ENCODE measurements at places on chromosomes 11 and 22.

DNA sequence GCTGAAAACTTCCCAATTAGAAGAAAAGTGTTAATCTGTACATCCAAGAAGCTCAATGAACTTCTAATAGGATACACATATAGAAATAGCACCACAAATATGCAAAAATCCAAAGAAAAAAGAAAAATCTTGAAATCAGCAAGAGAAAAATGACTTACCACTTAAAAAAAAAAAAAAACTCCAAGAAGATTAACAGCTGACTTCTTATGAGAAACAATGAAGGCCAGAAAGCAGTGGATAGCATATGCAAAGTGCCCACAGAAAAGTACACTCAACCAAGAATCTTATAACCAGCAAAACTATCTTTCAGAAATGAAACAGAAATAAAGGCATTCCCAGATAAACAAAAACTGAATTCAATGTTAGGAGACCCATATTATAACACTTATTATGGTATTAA, 29.9 kb upstream of the OR5B12 start:
- no peaks in the 10 kb centered on the region for H3K36me3 ChIP-seq
- H3K4me3 ChIP-seq, result no peak overlapping the region
- no peak for DNase-seq
- H3K27me3 ChIP-seq, result peaks cover under 1% of the 10 kb centered on the region
- H3K27ac ChIP-seq, result no peak overlapping the region
- H3K4me1 ChIP-seq, result no peaks in the 10 kb centered on the region

- H3K4me3 ChIP-seq, result no peak overlapping the region
- H3K4me1 ChIP-seq, result peaks cover 32% of the 10 kb centered on the region
- no peaks in the 10 kb centered on the region for H3K36me3 ChIP-seq
Measured at GRCh38 chr11:131609921-131610320, 239.5 kb downstream of the NTM start.

DNA sequence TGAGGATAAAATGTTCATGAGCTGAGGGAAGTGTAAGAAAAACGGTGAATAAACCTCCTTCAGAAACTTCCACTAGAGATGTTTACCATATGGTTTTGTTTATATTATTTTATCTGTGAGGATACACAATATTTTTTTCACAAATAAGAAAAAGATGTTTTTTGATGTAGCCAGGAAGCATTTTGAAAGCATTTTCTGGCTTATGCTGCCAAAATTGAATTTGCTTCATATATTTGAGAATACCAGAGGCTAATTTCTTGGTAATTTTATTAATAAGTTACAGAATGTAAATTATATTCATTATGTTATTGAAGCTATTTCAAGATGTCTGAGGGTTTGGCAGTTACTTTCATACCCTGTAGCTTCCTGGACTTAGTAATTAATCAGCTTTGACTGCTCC, 686.6 kb downstream of the LUZP2 start:
- H3K36me3 ChIP-seq, result no peaks in the 10 kb centered on the region
- H3K4me1 ChIP-seq, result no peaks in the 10 kb centered on the region
- H3K4me3 ChIP-seq, result no peak overlapping the region
- H3K27ac ChIP-seq, result no peak overlapping the region
- no peaks in the 10 kb centered on the region for H3K27me3 ChIP-seq

DNA sequence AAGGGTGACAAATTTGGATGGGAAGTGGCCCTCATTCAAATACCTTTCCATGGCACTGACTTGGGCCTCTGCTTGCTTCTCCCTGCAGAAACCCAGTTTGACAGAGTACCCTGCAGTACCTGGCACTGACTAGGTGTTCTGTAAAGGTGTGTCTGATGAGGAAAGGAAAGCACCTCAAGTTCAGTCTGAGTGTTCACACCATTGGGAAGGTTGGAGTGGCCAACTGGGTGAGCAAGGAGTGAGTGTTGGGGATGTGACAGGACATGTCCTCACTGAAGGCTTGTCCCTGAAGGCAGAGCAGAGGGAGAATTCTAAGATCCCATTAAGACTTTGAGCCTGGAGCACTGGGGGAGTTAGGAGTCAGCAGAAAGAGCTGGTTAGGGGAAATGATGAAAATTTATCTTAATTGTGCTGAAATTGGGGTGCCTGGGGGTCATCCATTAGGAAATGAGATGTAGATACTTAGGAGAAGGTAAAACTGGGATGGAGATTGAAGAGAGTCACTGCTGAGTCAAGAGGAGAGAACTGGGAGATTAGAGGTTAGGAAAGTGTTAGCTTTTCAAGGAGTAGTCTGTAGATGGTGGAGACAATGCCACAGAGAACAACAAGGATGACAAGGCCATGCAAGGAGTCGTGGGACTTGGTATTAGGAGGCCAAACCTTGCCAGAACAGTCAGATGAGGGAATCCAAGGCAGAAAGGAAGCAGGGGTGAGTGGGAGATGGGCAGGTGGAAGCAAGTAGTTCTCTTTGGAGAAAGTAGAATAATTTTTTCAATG, 6.1 kb downstream of the SREBF2 start:
- H3K4me3 ChIP-seq, result no peak overlapping the region
- H3K27ac ChIP-seq, result peak overlapping the region; percentile 38
- peaks cover 35% of the 10 kb centered on the region for H3K4me1 ChIP-seq
- peaks cover 32% of the 10 kb centered on the region for H3K36me3 ChIP-seq
- H3K27me3 ChIP-seq, result peaks cover 3% of the 10 kb centered on the region

DNA sequence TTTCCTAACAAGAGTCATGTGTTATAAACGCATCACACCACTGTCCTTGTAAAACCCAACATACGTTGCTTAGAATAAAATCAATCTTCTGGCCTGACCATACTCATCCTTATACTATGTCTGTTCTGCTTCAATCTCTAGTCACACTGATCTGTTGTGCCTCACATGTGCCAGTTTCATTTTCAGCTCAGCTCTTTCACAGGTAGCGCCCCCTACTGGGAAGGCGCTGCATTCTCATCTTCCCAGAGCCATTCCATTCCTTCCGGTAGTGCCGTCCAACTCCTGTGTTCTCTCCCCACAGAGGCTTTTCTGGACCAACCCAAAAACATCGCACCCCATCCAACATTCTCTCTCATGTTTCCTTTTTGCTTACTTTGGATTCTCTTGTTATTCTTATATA, 22.2 kb downstream of the CASP5 start:
- no peaks in the 10 kb centered on the region for H3K36me3 ChIP-seq
- no peaks in the 10 kb centered on the region for H3K27me3 ChIP-seq
- H3K27ac ChIP-seq, result no peak overlapping the region
- peak; percentile 11 for DNase-seq
- H3K4me1 ChIP-seq, result no peaks in the 10 kb centered on the region

- DNase-seq, result peak; percentile 27
- no peak overlapping the region for H3K4me3 ChIP-seq
- peaks cover 2% of the 10 kb centered on the region for H3K27me3 ChIP-seq
Measured at GRCh38 chr11:32312865-32313403, 122.4 kb downstream of the WT1 start.

- peaks cover 10% of the 10 kb centered on the region for H3K4me1 ChIP-seq
- no peak overlapping the region for H3K4me3 ChIP-seq
- no peak for DNase-seq
Measured at GRCh38 chr11:34417202-34417601, 21.5 kb upstream of the CAT start.

DNA sequence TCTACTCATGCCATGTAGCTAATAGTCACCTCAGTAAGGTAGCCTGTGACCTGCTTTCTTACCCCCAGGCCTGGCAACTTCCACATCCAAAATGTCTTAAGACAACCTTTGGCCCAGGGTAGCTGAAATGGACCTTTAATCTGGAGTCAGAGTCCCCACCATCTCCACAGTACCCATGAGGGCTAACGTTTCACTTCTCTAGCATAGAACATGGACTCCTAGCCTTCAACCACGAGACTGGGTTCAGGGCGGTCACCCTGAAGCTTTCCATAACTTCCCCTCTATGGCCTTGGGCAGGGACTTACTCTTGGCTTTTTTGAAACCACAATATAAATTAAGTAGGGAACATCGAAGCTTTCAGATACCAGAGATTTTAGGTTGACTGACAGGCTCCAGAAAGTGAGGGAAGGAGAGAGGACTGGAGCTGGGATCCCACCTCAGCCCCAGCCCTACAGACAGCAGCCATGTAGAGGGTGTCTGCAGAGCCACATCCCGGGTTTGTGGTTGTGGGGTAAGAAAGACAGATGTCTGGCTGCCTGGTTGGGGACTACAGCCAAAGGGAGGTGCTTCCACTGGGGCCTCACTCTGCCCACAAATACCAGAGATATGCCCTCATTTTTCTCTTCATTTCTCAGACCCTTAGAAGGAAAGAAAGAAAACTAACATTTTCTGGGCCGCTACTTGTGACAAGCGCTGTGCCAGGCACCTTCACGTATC, 2.6 kb downstream of the TBC1D10A start:
- H3K27ac ChIP-seq, result no peak overlapping the region
- H3K4me3 ChIP-seq, result no peak overlapping the region
- peaks cover 14% of the 10 kb centered on the region for H3K4me1 ChIP-seq
- peaks cover 9% of the 10 kb centered on the region for H3K27me3 ChIP-seq
- DNase-seq, result no peak

- peaks cover 2% of the 10 kb centered on the region for H3K27me3 ChIP-seq
- peaks cover 7% of the 10 kb centered on the region for H3K4me1 ChIP-seq
- peaks cover 4% of the 10 kb centered on the region for H3K36me3 ChIP-seq
- DNase-seq, result no peak
- no peak overlapping the region for H3K27ac ChIP-seq
Measured at GRCh38 chr11:92295175-92296137, 70.8 kb downstream of the FAT3 start.

DNA sequence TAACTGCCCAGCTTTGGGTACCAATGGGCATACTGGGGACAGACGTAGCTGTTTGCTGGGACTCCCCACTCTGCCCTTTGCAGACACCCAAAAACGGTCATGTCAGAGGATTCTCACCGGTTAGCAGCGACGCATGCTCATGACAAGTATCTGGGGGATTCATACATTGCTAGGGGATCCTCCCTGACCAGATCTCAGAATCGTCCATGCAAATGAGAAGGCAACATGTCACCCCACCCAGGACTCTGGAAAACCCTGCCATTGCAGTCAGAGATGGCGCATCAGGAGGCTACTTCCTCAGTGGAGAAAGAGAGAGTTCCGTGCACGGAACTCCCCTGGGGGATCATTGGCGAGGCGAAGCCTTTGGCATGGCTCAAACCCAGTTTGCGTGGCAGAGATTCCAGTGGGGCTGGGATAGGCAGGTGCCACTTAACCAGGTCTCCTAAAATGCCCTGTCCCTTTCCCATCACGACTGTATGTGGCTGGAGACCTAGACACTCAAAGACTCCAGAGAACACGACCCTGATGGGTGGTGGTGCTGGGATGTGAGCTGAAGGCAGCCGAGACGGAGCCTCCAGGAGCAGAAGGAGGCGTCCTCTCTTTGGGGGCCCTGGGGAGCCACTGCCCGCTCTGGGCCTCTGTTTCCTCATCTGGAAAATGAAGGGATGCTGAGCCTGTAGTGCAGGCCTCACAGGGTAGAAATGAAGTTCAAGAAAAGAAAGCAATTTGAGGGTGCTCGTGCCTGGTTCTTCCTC, 4.9 kb downstream of the RGL4 start:
- DNase-seq, result no peak
- peak overlapping the region; percentile 34 for H3K4me3 ChIP-seq
- H3K36me3 ChIP-seq, result peaks cover 27% of the 10 kb centered on the region

GRCh38 chr22:30668386-30668710, 673 bp upstream of the DUSP18 start:
- H3K4me1 ChIP-seq, result peaks cover 14% of the 10 kb centered on the region
- H3K27me3 ChIP-seq, result peaks cover 3% of the 10 kb centered on the region
- peak overlapping the region; percentile 76 for H3K27ac ChIP-seq
- peaks cover 14% of the 10 kb centered on the region for H3K36me3 ChIP-seq

GRCh38 chr11:29481738-29482137, 535.1 kb downstream of the KCNA4 start:
- no peak overlapping the region for H3K4me3 ChIP-seq
- H3K36me3 ChIP-seq, result no peaks in the 10 kb centered on the region
- DNase-seq, result no peak
- H3K27ac ChIP-seq, result no peak overlapping the region

GRCh38 chr22:37338539-37339246, 56.4 kb downstream of the CYTH4 start:
- H3K36me3 ChIP-seq, result no peaks in the 10 kb centered on the region
- no peak for DNase-seq
- no peak overlapping the region for H3K4me3 ChIP-seq
- no peak overlapping the region for H3K27ac ChIP-seq
- peaks cover 15% of the 10 kb centered on the region for H3K27me3 ChIP-seq
- H3K4me1 ChIP-seq, result no peaks in the 10 kb centered on the region

GRCh38 chr11:134580610-134580975, 168.6 kb upstream of the B3GAT1 start:
- H3K36me3 ChIP-seq, result no peaks in the 10 kb centered on the region
- H3K4me3 ChIP-seq, result no peak overlapping the region
- DNase-seq, result no peak
- no peak overlapping the region for H3K27ac ChIP-seq
- H3K27me3 ChIP-seq, result no peaks in the 10 kb centered on the region

DNA sequence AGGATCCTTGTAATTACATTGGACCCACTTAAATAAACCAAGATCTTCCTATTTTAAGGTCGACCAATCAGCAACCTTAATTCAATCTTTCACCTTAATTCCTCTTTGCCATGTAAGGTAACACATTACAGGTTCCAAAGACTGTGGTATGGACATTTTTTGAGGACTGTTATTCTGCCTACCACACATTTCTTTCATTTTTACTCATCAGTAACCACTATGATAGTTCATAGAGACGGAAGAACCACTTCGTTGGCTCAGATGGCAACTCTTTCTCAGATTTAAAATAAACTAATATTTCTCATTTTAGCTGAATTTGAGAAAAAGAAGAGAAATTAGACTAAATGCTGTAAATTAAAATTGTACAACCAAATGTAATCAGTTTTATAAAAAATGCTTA, 96.3 kb downstream of the PAX6 start:
- no peak overlapping the region for H3K4me3 ChIP-seq
- H3K4me1 ChIP-seq, result no peaks in the 10 kb centered on the region
- DNase-seq, result no peak
- no peak overlapping the region for H3K27ac ChIP-seq
- peaks cover 2% of the 10 kb centered on the region for H3K27me3 ChIP-seq
- no peaks in the 10 kb centered on the region for H3K36me3 ChIP-seq

GRCh38 chr11:35717520-35717919, 54.9 kb downstream of the TRIM44 start:
- peaks cover 22% of the 10 kb centered on the region for H3K4me1 ChIP-seq
- no peak overlapping the region for H3K27ac ChIP-seq
- no peak overlapping the region for H3K4me3 ChIP-seq
- H3K36me3 ChIP-seq, result peaks cover 7% of the 10 kb centered on the region
- peaks cover 3% of the 10 kb centered on the region for H3K27me3 ChIP-seq
- no peak for DNase-seq

GRCh38 chr11:94281324-94281723, 23.1 kb upstream of the IZUMO1R start:
- H3K27me3 ChIP-seq, result no peaks in the 10 kb centered on the region
- no peak overlapping the region for H3K4me3 ChIP-seq
- no peaks in the 10 kb centered on the region for H3K36me3 ChIP-seq
